Stimulated activated CD4-positive, alpha-beta T cell treated with anti-CD3 and anti-CD28 coated beads, Interleukin-1b, Interleukin-23, amount 100 ng/mL, for 1 hour (primary cell): ENCODE measurements at places on chromosomes 5 and 9.

GRCh38 chr5:136979131-136979530 lies 520.0 kb downstream of the SPOCK1 start:
- DNase-seq, result no peak

DNA sequence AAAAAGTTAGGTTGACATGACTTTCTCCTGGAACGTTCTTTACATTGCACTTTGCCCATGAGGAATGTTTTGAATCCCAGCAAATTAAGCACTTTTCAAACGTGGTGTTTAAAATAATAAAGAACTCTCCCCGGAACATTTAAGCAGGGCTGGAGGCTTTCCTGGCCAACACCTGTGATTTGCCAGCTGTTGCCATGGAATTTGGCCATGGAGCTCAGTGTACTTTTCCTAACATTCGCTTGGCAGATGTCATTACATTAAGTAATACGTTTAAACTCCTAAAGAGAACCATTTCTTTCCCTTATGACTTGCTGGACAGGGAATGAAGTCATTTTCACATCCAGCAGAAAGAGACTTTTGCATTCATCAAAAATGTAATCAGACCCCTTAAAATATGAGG lies 146.1 kb downstream of the GAS1 start:
- DNase-seq, result no peak

DNA sequence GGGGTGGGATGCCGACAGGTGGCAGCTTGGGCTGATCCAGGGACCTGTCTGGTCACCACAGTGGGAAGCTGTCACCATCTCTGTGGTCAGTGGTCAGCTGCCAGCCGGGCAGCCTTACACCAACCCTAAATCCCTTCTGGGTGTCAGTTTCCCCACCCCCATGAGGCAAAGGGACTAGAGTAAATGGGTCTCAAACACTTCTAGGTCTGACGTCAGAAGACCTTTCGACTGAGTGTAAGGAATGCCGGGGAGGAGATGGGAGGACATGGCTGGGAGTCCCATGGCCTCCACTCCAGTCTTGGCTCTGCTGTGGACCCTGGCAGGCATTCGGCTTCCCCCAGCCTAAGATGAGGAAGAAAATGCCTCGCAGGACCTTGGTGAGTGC lies 40.3 kb upstream of the SLC25A51 start:
- DNase-seq, result no peak

DNA sequence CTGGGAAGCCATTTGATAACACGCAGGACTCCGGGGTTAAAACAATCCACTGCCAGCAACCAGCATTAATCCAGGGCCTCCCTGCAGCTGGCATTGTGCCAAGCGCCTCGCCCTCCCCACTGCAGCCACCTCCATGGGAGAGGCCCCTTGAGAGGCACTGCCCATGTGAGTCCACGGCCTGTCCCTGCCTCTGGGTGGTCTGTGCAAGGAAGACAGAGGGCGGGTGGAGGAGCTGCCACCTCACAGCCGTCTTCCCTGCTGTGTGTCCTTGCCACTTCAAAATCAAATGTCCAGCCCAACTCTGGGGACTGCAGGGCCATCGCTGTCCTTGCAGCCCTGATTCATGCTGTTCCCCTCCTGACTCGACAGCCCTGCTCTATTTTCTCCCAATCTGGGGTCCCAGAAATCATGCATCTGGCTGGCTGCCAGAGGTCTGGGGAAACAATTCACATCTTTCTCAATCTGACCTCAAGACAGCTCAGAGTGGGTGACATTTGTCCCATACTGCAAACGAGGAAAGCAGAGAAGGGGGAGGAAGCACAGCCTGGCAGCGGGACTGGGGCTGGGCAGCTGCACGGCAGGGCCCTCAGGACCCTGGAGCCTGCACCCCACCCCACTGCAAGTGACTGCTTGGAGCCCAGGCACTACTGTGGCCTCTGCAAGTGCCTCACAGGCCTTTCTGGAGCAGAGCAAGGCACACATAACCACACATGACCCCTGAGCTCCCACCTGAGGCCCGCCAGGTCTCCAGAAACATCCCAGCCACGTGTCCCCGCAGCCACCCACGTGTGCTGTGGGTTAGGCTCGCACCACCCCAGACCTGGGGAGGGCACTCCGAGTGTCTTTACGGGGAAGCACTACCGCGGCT lies 15.7 kb downstream of the BRD3OS start:
- DNase-seq, result no peak

DNA sequence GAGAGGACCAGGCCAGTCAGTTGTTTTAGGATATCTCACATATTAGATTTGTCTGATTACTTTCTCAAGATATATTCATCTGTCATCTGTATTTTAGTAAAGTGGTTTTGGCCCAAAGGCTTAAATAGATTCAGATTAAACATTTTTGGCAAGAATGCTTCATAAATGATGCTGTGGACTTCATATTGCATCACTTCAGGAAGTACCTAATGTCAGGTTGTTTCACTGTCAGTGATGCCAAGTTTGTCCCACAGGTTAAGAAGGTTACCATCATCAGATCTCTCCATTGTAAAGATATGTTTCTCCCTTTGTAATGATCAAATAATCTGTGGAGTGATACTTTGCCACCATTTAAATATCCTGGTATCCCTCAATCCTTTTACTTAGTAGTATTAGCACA lies 37.3 kb downstream of the ERCC6L2 start:
- DNase-seq, result no peak

DNA sequence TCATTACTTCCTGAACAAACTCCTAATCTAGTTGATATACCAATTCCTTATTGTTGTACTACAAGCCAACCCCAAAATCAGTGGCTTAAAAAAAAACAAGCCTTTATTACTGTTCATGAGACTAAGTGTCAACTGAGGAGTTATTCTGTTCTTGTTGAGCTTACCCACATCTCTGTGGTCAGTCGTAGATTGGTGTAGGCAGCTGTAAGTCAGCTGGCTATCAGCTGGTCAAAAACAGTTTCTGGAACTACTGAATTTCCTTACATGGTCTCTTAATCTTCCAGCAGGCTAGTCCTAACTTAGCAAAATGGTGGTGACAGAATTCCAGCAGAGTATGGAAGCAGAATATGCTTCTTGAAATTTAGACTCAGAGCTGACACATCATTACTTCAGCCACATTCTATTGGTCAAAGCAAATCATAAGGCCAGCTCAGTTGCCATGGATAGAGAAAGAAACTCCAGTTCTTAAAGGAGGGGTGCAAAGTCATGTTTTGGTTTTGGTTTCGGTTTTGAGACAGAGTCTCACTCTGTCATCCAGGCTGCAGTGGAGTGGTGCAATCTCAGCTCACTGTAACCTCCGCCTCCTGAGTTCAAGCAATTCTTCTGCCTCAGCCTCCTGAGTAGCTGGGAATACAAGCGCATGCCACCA lies 386.1 kb upstream of the MPDZ start:
- no peak for DNase-seq

DNA sequence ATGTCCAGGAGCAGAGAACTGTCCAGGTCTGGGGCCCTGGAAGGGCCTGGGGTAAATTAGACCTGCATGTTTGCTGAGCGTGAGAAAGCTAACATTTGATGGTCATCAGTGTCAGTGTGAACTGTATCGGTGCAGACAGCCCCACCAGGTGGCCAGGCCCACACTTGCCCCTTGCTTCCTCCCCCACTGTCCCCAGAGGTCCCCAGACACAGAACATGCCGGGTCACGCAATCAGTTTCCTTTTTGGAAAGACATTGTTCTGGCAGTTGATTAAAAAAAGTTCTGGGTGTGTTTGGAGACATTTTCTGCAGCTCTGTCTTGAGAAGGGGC lies 1.5 kb downstream of the NKD2 start:
- DNase-seq, result no peak

DNA sequence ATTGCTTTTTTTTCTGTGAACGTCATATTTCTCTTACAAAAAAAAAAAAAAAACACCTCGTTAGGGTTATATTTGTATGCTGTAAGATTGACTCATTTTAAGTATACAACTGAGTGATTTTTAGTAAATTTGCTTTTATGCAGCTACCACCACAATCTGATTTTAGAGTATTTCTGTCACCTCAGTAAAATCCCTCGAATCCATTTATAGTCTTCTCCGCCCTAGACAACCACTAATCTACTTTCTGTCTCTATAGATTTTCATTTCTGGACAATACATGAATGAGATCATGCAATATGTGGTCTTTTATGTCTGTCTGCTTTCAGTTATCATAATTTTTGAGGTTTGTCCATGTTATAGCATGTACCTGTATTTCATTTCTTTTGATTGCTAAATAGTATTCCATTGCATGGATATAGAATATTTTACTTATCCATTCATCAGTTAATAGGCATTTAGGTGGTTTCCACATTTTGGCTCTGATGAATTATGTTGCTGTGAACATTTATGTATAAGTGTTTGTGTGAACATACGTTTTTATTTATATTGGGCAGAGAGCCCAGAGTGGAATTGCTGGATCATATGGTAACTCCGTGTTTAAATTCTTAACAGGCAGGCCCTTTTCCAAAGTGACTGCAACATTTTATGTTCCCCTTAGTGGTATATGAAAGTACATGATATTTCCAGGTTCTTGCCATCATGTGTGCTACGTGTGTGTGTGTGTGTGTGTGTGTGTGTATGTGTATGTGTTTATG lies 171.4 kb downstream of the SGCD start:
- DNase-seq, result no peak

- no peak for DNase-seq
Measured at GRCh38 chr5:33662722-33663427, 222.1 kb downstream of the TARS1 start.

GRCh38 chr9:117763314-117763713 lies 59.1 kb downstream of the TLR4 start:
- DNase-seq, result no peak

GRCh38 chr9:93012963-93013855 lies 45.3 kb upstream of the SUSD3 start:
- no peak for DNase-seq

- DNase-seq, result no peak
Measured at GRCh38 chr5:177296581-177296980, 6.9 kb downstream of the RAB24 start.

- DNase-seq, result no peak
Measured at GRCh38 chr5:124748687-124749594, 2.5 kb upstream of the ZNF608 start.

- no peak for DNase-seq
Measured at GRCh38 chr5:96692441-96692840, 30.3 kb downstream of the CAST start.

DNA sequence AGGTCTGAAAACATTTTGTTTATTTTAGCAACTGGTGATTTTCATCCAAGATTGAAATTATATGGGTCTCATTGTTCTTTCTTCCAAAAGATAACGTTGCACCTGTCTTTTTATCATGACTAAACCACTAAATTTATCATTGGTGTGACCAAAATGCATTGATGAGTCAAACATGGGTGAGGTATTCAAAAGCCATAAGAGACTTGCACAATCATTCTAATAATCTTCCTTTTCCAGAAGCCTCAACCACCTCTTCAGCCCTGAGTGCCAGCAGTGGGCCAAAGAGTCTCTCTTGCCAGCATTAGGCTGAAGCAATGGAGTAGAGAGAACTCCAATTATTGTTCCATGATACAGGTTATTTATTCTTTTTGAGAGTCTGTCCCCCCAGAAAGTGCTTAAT lies 198.9 kb downstream of the LURAP1L start:
- no peak for DNase-seq
